AG04449 (cell line): ENCODE measurements at places on chromosomes 2 and 18.

- peak; percentile 86 for DNase-seq
Observed at GRCh38 chr2:200787351-200788120, 24.2 kb upstream of the BZW1 start.

DNA sequence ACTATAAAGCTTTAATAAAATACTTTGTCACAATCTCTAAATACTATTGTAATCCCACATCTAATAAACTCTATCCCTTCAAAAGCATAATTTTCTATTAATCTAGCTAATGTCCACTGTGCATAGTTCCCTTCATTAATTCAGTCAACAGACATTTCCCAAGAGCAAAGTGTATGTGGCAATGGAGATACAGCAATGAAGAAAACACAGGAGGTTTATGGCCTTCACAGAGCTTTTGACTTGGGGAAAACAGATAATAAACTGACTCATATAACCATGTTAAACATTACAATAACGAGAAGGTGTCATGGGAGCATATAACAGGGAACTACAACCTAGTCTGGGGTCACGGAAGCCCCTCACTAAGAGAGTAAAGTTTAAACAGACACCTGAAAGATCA lies 86.3 kb downstream of the SPIRE1 start:
- no peak for DNase-seq

DNA sequence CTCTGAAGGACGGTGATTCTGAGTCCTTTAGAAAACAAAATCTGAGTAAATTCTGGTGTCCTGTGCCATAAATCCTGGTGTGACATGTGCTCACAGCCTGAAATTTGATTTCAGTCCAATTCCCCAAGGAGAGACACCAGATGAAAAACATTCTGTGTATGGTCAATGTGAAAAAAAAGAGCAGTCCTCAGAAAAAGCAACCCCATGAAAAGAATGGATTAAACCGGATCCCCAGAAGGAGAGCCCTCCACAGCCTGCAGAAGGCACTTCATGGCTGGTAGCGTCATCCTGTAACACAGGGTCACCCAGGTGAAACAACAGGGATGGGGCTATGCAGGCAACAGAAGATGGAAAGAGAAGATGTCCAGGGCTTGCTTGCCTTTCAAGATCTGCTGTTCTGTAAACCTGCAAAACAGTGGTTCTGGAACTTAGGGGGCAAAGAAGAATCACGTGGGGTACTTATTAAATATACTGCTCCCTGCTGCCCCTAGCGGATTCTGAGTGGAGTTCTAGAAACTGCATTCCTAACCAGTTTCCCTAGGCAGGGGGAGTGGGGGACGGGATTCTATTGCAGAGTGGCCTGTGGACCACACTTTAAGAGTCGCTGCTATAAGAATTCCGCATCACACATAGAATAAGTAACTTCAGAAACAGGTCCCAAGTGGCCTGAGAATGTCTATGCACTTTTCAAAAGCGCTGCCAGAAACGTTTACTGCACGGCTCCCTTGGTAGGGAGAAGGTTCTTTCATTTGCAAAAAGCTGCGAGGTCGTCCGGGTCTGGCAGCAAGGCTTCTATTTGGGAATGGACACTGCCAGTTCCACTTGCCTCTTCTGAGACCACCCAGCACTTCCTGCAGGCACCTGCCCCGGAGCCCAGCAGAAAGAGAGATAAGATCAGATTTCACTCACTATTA lies 118.9 kb upstream of the ARL5A start:
- DNase-seq = no peak

- DNase-seq = no peak
Observed at GRCh38 chr2:174439950-174440349, 44.4 kb downstream of the SCRN3 start.

GRCh38 chr18:10588975-10589374 lies 63.1 kb downstream of the NAPG start:
- DNase-seq = no peak

- no peak for DNase-seq
Observed at GRCh38 chr18:75054611-75055010, 154.3 kb downstream of the PTGR3 start.

GRCh38 chr2:183204397-183204796 lies 80.2 kb downstream of the NUP35 start:
- DNase-seq = no peak

GRCh38 chr2:159539701-159540100 lies 76.6 kb downstream of the BAZ2B start:
- DNase-seq = no peak
